ENCODE measurements at places on chromosomes 3 and 15.

GRCh38 chr3:4564928-4565586 is 71.9 kb downstream of the ITPR1 start:
- no peak for DNase-seq

- DNase-seq = no peak
These were observed 904.0 kb downstream of the TBL1XR1 start for GRCh38 chr3:176293276-176293675.

- DNase-seq = peak; percentile 32
These were observed 9.8 kb downstream of the P2RY14 start for GRCh38 chr3:151268267-151269235.

DNA sequence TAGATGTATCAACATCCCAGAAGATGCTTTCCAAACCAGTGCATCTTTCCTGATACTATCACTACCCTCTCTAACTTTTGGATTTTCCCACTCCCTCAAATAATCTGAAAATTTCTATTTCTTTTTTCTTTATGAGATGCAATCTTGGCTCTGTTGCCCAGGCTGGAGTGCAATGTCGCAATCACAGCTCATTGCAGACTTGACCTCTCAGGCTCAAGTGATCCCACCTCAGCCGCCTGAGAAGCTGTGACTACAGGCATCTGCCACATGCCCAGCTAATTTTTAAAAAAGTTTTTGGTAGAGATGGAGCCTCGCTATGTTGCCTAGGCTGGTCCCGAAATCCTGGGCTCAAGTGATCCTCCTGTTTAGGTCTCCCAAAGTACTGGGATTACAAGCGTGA is 239.7 kb downstream of the SUCLG2 start:
- DNase-seq = no peak

- DNase-seq = no peak
These were observed 24.1 kb upstream of the SERPINI2 start for GRCh38 chr3:167497903-167498302.

GRCh38 chr15:99467338-99467720 is 98.5 kb upstream of the MEF2A start:
- no peak for DNase-seq

DNA sequence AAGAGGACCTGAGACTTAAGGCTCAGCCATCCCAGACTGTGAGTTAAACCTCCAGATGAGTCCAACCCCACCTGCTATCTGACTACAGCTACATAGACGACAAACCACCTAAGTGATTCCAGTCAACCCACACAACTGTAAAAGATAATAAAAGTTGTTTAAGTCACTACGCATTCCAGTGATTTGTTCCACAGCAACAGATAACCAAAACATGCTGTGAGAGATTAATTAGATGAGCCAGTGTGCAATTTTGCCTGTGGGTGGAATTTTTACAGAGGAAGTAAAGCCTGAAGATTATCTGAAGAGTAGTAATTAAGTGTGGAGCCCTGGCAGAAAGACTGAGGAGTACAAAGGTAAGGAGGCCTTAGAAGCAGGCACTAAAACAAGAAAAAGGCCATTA is 5.4 kb downstream of the BTBD1 start:
- no peak for DNase-seq

- DNase-seq = no peak
These were observed 217.0 kb downstream of the P3H2 start for GRCh38 chr3:189903562-189904250.

- DNase-seq = no peak
These were observed 163.1 kb downstream of the CHL1 start for GRCh38 chr3:359672-360071.

DNA sequence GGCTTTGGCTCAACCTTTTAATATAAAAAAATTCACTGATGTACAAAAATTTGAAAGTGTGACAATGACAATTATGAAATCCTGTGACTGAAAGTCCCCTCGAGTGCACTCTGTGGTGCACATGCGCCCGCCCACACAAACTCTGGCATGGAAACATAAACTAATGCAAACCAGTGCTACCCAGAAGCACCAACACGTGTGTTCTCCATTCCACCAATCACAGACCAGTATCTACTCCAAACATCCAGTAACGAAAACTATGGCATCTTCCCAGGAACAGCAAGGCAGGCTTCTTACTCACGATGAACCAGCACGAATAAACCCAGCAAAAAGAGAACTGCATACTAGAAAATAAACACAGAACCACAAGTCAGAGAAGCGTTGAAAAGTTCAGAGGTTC is 11.7 kb upstream of the NMB start:
- DNase-seq = no peak

GRCh38 chr15:76553564-76553963 is 217.0 kb downstream of the ISL2 start:
- no peak for DNase-seq

GRCh38 chr3:21562243-21562642 is 188.8 kb downstream of the ZNF385D start:
- DNase-seq = no peak

GRCh38 chr15:31303726-31304648 is 22.6 kb upstream of the KLF13 start:
- DNase-seq = no peak

GRCh38 chr15:51750792-51751696 is at the start of gene TMOD2:
Gene TMOD2, plus strand, starts transcription at chr15:51751597. Its CDS starts 14,845 bp downstream, at chr15:51766442.
- peak; percentile 62 for DNase-seq

DNA sequence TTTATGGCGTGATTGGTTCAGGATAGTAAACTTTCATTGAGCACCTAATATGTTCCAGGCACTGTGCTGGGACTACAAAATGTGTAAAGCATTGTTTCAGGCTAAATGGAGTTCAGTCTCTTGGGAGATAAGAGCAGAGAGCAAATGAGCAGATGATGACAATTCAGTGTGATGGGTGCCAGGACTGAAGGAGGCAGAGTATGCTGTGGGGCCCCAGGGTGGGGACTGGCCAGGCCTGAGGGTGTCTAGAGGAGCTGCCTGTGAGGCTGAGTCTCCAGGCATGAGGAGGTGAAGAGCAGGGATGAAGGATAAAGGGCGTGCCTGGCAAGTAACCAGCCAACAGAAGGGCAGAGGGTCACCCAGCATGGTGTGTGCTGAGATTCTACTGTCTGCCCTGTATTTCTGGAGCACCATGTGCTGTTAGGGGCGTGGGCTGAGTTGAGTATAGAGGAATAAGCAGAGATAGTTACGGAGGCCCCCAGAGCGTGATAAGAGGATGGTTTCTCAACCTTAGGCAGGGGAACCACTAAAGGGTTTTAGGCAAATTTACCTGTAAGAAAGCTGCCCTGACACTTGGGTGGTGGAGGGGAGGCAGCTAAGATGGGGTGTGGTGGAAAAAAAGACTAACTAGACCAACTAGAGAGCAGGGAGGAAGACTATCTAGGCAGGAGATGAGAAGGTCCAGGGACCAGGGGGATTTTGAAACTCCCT is 38.5 kb downstream of the EPHB1 start:
- DNase-seq = no peak

DNA sequence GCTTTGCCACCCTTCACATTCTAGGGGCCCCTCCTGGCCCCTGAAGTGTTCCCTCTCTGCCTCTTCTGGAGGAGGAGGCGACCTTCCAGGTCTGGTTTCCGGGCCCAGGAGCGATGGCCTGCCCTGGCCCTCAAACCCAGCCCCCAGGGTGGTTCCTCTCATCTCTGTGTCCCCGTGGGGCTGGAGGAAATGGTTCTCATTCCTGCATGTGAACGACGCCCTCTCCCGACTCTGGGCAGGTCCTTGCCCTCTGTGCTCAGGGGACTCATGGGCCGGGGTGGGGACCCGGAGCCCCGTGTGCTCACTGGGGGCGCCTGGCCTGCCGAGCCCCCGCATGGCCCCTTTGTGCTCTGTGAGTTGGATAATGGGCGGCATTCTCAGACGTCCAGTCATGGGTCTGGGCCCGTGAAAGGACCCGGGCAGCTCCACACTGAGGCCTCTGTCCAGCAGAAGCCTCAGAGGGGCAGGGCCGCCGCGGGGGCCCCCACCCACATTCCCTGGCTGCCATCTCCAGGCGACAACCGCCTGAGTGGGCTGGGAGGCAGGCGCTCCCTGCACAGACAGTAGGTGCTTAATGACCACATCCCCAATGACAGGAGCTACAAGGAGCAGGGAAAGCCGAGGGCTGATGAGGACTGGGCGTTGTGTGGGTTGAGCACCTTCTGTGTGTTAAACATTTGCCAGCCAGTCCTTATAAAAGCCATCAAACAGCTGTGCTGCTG is 5.5 kb upstream of the PLXND1 start:
- DNase-seq = no peak

GRCh38 chr15:24823473-24823872 is 131.3 kb upstream of the SNRPN start:
- DNase-seq = no peak

- peak; percentile 88 for DNase-seq
These were observed 179.6 kb downstream of the EPHB1 start for GRCh38 chr3:134974624-134975023.

DNA sequence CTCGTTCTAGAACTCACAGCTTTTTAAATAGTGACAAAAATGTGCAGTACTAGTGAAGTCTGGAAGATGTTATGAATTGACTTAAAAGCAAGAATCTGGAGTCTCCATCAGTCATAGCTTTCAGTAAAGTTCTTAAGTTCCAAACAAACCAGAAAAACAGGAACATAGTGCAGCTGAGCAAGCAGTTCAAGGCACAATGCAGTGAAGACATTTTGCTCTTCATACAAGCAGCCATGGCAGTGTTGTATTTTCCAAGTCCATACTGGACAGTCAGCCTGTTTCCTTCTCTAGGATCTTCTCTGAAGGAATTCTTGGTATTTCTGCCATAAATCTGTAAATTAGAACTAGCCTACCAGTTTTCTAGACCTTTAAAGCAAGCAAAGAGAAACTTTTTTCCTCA is 90.5 kb downstream of the LRRC28 start:
- no peak for DNase-seq

DNA sequence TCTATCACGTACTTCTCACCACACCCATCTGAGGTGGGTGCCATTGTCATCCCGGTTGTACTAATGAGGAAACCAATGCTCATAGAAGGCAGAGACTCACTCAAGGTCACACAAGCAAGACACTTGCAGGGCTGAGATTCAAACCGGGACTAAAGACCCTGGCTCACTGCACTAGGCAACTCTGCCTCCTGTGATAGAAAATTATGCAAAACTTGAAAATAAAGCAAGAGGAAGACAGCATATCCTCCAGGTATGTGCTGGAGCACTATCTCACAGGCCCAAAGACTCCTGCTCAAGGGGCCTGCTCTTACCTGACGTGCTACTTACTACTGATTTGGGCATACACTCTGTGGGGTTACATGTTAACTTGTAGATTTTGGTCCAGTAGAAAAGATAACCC is 25.6 kb downstream of the ANXA2 start:
- DNase-seq = no peak

DNA sequence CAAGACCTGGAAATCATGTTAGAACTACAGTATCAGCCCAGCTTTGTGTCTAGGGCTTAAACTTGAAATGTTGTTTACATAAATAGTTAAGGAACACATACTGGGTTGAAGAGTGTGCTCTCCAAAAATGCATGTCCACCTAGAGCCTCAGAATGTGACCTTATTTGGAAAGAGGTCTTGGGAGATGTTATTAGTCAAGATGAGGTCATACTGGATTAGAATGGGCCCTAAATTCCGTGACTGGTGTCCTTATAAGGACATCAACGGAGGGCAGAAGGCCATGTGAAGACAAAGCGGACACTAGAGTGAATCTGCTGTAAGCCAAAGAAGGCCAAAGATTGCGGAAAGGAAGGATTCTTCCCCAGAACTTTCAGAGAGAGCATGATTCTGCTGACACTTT is 759.2 kb upstream of the CFAP20DC start:
- DNase-seq = no peak

DNA sequence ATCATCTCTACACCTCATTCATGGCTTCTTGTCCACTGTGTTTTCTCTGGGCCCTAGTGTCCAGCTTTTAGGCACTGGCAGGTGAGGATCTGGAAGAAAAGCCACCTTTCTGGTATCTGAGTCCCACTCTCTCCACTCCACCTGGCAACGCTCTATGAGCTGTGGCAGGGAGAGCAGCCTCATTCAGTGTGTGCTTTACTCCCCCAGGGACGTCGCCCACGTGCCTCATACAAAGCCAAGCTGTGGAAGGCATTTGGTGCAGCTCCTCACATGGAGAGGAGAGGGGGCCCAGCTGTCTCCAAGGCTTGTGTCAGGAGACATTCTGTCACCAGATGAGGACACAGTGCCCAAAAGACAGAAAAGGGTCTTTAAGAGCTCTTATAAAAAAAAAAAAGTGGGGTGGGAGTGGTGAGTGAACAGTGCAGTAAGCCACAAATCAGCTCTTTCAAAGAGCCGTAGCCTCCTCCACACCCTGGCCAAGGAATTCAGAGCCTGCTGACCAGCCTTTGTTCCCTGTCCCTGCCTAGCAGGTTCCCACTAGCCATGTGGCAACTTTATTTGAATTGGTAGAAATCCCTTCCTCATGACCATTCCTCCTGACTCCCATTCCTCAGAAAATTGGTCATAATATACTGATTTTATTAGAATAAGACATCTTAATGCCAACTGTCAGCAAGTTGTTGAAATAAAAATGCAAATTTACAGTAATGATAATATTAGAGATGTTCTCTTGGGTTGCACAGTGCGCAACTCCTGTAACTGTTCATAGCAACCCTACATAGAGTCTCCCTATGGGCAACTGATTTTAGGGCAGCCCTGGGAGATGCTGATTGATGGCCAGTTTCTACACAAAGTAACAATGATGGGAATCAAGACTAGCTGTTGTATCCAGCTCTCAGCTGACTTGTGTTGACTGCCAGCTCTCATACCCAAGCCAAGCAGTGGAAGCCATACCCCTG is 29.5 kb downstream of the GALNT15 start:
- DNase-seq = no peak

GRCh38 chr3:188497021-188497420 is 343.1 kb downstream of the LPP start:
- no peak for DNase-seq

DNA sequence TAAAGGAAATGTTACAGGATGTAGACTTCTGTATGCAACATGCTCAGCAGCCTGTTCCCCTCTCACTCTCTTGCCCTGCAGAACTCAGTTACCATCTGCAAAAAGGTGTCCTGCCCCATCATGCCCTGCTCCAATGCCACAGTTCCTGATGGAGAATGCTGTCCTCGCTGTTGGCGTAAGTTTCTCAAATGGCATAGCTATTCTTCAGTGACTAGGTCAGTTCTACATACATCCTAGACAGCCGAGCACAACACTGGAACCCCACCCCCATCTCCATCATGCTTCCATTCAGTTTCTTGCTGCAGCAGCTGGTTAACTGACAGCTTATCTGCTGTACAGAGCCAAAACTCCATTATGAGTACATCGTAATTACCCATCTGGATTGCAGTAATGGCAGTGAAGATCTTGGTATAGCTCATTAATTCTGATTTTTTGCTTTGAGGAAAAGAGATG is 4.5 kb downstream of the THBS1 start:
- no peak for DNase-seq
